Stimulated activated CD8-positive, alpha-beta memory T cell treated with anti-CD3 and anti-CD28 coated beads, Interleukin-7, amount 100 ng/mL, for 1 hour (primary cell): ENCODE measurements at places on chromosomes 2 and 18.

DNA sequence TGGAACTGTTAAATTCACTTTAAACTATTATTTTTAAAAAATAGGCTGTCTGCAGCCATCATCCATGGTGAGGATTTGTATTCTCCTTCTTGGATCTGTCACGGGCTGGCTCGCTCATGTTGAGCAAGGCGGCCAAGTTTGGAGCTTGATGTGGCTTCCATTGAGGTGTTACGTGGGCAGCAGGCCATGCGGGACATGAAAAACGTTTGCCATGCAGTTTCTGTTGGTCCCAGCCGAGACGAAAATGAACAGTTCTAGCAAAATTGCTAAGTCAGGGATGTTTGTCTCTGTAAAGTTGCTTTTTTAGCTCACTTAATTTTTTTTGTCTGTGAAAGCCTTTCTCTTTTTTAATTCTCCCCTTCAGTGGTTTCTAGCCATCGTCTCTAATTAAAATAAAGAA lies 70.2 kb upstream of the MGAT5 start:
- DNase-seq, result no peak

GRCh38 chr2:70894765-70895164 lies 40.9 kb upstream of the ATP6V1B1 start:
- no peak for DNase-seq

- DNase-seq, result no peak
These were observed 255.9 kb downstream of the TXNL1 start for GRCh38 chr18:56382541-56382940.

- no peak for DNase-seq
These were observed 55.5 kb upstream of the EML6 start for GRCh38 chr2:54667726-54668650.

- DNase-seq, result no peak
These were observed 500.2 kb downstream of the XIRP2 start for GRCh38 chr2:167388497-167388896.

GRCh38 chr2:180505203-180505602 lies 475.2 kb upstream of the UBE2E3 start:
- DNase-seq, result no peak

GRCh38 chr2:111623380-111623779 lies 260.6 kb downstream of the ANAPC1 start:
- DNase-seq, result no peak

GRCh38 chr2:119550346-119550745 lies 6.1 kb downstream of the CFAP221 start:
- DNase-seq, result no peak

GRCh38 chr2:99430614-99431291 lies 59.1 kb downstream of the REV1 start:
- no peak for DNase-seq

DNA sequence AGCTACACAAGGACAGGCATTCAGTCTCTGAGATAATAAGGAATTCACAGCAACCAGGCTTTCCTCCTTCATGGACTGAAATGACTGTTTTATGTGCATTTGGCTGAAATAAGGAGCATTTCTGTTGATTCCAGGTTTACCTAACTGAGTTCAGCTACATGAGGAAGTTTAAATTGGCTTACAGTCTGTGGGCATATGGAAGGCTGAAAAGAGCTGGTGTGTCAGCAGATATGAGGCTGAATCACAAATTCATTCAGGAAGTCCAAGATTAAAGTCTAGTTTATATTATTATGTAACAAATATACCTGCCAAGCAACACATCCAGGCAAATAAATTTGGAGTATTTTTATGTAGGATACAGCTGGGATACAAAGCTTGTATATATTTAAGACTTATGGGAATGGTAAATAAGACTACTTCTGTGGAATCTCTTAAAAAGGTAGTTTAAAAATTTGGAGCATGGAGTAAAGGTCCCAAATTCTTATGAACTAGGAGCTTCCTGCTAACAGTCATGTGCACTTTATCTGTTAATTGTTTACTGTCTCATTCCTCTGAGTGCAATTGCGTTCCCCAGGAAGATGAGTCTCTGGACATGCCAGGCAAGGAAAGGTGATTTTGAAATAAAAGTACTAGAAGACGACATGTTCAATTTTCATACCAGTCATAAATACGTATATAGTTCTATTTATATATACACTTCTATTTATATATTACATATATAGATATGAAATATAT lies 53.0 kb downstream of the ZC3H8 start:
- DNase-seq, result no peak

DNA sequence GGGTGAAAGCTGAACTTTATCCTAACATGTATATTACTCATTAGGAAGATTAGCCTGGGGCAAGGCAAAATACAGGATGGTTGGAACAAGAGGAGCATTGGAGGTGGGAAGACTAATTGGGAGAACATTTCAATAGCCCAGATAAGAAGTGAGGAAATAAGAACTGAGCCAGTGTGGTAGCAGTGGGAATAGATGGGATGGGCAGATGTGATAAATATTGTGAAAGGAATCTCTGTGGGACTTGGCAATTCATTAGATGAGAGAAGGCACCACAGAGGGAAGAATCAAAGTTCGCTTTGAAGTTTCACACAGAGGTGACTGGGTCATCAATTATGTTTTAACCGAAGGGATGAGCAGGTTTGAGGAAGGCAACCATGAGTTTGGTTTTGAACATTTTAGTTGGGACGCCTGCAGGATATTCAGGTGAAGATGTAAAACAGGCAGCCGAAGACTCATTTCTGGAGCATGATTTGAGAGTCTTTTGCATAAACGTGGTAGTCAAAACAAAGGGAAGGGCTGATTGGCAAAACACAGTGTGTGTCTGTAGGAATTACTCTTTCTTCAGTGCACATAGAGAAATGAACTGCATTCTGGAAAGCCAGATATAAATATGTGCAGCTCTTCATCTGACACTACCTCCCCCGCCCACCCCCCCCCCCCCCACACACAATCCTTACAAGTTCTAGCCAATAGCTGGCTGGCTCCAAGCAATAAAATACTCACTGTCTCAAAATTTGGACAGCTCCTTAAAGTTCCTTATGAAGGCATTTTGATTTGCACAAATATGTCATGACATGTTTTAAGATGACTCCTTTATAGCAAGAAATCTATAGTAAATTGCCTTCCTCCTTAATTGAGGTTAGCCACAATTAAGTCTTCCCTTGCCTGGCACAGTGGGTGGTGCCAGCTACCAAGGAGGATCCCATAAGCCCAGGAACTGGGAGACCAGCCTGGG lies 1.9 kb upstream of the SLC1A4 start:
- DNase-seq, result no peak

GRCh38 chr18:36602620-36603019 lies 226.2 kb downstream of the TPGS2 start:
- no peak for DNase-seq

DNA sequence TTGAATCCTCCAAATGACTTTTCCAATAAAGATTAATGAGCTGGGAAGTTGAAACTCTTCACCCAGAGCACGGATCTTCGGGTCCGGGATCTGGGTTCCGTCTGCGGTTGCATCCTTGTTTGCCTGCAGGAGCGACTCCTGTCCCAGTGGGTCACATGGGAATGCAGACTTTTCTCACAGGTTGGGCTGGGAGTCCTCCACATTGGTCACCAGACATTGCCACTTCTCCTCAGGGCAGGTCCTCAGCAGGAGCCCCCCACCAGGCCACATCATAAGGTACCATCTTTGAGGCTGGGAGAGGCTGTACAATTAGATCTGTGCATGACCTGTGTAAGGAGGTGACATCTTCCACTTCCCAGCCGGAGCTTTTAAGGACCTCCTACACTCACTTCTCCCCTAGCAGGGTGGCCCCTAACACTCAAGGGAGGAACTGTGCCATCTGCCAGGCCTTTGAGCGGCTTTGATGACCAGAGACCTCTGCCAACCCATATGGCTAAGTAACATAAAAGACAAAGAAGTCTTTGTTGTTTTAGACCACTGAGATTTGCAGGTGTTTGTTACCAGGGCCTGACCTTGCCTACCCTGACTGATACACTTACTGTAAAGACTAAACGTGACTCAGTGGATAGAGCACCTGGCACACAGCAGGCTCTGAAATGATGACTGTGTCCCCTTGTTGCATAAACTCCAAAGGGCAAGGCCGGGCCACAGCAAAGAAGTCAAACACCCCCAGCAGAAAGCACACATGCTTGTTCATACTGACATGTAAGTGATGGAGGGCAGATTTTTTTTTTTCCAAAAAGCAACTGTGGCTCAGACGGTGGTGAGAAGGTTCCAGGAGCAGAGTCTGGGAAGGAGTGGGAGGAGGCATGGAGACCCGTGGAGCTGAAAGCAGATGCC lies 7.9 kb upstream of the TEX51 start:
- DNase-seq, result no peak
